ENCODE measurements at places on chromosomes 16 and 17. TPM values are rescaled to one million over a fixed set of nuclear protein-coding genes. Genes with fewer than 3 reads are reported as not detected.

Gene SLFN14
- not detected for total RNA-seq

Gene KRT28
- not detected for total RNA-seq

Gene SCN4A
- total RNA-seq: 0.93 TPM

Gene GINS2
- total RNA-seq: 32.6 TPM

Gene C17orf100
- 1.8 TPM for total RNA-seq

Gene TMEM220
- total RNA-seq: 0.89 TPM

Gene KRT23
- not detected for total RNA-seq

Gene BAIAP2
- 8.7 TPM for total RNA-seq

Gene ABCA6
- total RNA-seq: 0.37 TPM

All from activated T-cell treated with anti-CD3 and anti-CD28 coated beads, Interleukin-2, amount 50 U/mL, for 72 hours (primary cell).